ENCODE measurements at places on chromosomes 12 and 14. TPM values are rescaled to one million over a fixed set of nuclear protein-coding genes. Genes with fewer than 3 reads are reported as not detected.

The OR6C65 gene
- not detected for total RNA-seq

The PMCH gene
- total RNA-seq = 0.66 TPM

The MYO1H gene
- total RNA-seq = not detected

The TBX3 gene
- 0.81 TPM for total RNA-seq

The GLT1D1 gene
- total RNA-seq = not detected

The BMP4 gene
- 64.3 TPM for total RNA-seq

The ZNF641 gene
- 11.6 TPM for total RNA-seq

The SPSB2 gene
- total RNA-seq = 5.8 TPM

The TUNAR gene
- total RNA-seq = not detected

All from pulmonary artery endothelial cell (primary cell).